Activated T-helper 17 cell treated with anti-CD3 and anti-CD28 coated beads, Interleukin-2, amount 50 U/mL, for 72 hours (primary cell): ENCODE measurements at places on chromosomes 13 and 19. TPM values are rescaled to one million over a fixed set of nuclear protein-coding genes. Genes with fewer than 3 reads are reported as not detected.

MUC16 gene
- total RNA-seq, result 0.21 TPM

- no peak for ATAC-seq
Observed at GRCh38 chr13:26509491-26509890, 48.0 kb upstream of the WASF3 start.

OR4F17 gene
- total RNA-seq, result not detected

SYNE4 gene
- 3.9 TPM for total RNA-seq

- ATAC-seq, result no peak
Observed at GRCh38 chr19:36245210-36246005, 30.5 kb downstream of the ZNF146 start.

GRCh38 chr19:4477034-4477801, 5.1 kb downstream of the HDGFL2 start:
- no peak for ATAC-seq

DNA sequence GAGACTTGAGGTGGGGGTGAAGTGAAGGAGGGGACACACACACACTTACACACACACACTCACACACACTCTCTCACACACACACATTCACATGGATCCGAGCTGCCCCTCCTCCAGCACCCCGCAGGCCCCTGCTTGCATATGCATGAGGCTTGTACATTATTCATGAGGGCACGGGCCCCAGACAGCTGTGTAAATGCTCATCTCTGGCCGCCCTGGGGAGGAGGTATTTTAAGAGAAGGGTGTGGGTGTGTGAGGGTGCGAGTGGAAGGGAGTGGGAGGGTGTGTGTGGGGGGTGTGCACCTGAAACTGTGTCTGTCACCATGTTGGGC, 2.4 kb downstream of the NCAN start:
- no peak for ATAC-seq

- ATAC-seq, result no peak
Observed at GRCh38 chr13:85529218-85529594, 270.0 kb downstream of the SLITRK6 start.

DNA sequence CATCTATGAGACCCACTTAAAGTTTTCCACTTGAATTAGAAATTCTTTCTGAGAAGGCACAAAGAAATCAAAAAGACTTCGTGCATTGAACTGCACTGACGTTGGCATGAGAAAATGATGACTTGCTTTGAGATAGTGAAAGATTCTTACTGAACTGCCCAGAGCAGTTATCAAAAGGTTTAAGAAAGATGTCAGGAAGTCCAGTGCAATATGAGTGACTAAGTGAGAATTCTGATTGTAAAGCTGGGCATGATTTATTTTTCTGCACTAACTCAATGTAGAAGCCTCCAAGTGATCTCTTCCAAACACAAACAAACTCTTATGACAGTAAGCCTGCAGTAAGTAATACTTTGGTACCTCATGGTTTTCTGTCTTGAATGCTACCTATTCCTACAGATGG, 52.1 kb downstream of the SERTM1 start:
- no peak for ATAC-seq

GRCh38 chr13:103192511-103193135, 126.4 kb upstream of the SLC10A2 start:
- no peak for ATAC-seq

DNA sequence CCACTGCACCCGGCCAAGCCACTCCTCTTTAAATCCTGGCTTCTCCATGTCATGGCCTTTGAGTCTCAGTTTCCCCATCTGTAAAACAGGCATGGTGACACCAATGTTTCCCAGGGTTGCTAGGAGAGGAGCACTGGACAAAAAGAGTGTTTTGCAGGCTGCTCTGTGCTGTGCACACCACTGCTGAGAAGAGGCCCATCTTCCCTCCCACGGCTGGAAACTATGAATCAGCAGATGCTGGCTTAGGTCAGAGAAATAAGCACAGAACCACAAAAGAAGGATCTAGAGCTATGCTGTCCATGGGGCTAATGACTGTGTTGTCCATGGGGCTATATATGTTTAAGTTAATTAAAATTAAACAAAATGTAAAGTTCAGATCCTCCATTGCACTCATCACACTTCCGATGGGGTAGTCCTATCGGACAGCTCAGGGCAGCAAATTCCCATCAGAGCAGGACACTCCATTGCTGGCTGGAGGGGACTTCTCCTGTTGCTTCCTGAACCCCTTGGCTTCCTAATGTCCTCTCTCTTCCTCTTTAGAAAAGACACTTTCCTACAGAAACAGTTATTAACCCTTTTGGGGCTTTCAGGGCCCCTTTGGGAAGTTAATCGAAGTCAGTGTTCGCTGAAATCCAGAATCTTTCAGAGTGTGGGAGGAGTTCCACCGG, 37.1 kb downstream of the TSHZ3 start:
- peak; percentile 77 for ATAC-seq

- ATAC-seq, result no peak
Observed at GRCh38 chr13:104608331-104608730, 1542.1 kb upstream of the SLC10A2 start.

- no peak for ATAC-seq
Observed at GRCh38 chr19:29264897-29265296, 51.9 kb upstream of the UQCRFS1 start.

GRCh38 chr19:28185646-28186045, 1027.3 kb downstream of the UQCRFS1 start:
- no peak for ATAC-seq

EDNRB gene
- not detected for total RNA-seq

- no peak for ATAC-seq
Observed at GRCh38 chr13:34167347-34167746, 349.4 kb downstream of the RFC3 start.

SHISA7 gene
- total RNA-seq, result 0.11 TPM

DNA sequence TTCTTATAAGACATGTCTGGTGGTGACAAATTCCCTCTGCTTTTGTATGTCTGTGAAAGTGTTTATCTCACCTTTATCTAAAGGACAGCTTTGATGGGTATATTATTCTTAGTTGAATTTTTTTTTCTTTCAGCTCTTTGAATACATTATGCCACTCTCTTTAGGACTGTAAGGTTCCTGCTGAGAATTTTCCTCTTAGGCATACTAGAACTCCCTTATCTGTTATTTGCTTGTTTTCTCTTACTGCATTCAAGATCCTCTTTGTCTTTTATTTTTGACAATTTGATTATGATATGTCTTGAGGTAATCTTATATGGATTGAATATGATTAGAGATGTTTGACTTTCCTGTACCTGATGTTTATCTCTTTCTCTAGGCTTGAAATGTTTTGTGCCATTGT, 1328.4 kb downstream of the PCDH9 start:
- no peak for ATAC-seq

DNA sequence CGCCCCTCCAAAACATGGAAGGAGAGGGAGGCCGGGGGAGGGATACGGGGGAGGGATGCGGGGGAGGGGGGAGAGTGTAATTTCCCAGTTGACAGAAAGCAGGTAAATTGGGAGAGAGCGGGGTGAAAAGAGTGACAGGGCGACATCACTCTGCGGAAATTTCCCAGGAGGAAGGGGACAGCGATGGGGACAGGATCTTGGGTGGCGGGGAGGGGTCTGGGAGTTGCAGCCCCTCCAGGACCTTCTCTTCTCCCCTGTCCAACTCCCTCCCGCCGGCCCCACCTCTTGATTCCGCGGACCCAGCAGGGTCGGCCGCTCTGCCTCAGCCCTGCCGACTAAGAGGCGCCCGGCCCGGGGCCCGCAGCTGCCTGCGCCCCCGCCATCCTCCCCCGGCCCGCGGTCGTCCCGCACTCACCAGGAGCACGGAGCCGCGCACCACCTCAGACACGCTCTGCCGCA, 108.0 kb upstream of the DOCK9 start:
- no peak for ATAC-seq

DNA sequence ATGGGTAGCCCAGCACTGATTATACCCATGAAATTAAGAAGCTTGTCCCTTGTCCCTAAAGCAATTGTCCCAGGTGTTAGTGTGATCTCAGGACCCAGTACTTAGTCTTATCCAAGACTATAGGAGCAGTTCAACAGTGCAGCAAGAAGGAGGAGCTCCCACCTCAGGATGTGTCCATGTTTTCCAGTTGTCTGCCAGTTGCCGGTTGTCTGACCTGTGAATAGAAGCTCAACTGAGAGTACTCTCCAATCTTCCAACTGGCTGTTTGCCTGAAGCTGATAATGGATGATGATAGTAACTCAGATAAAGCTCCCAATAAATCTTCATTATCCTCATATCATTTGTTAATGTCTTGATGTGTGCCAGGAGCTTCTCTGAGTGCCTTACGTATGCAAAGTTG, 107.2 kb upstream of the HTR2A start:
- ATAC-seq, result no peak

PROZ gene
- 0.39 TPM for total RNA-seq

DNA sequence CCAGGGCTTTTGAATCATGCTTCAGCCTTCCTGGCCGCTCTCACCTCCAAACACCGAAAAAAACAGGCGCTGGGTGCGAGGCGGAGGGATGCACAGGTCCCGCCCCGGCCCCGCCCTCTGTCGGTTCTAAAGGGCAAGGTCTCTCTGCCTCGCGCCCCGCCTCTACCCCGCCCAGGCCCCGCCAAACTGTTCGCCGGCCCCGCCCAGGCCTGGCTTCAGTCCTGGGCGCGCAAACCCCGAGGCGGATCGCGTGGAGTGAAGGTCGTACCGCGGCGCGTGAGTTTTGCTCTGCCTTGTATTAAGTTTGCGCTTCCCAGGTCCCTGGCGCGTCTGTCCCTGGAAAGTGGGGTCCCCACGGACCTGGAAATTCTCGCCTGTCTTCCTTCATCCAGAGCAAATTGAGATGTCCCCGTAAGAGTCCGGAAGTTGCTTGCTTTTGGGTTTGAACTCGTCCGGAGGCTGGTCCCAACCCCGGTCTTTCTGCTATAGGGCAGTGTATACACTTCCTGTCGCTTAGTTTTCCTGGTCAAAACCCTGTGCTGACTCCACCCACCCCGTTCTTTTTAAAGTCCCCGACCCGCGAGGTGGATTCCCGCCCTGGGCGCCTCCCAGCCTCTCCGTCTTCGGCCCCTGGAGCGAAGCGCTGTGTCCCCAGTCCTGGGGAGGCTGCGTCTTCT, 8.4 kb downstream of the ZNF808 start:
- ATAC-seq, result peak; percentile 97

DNA sequence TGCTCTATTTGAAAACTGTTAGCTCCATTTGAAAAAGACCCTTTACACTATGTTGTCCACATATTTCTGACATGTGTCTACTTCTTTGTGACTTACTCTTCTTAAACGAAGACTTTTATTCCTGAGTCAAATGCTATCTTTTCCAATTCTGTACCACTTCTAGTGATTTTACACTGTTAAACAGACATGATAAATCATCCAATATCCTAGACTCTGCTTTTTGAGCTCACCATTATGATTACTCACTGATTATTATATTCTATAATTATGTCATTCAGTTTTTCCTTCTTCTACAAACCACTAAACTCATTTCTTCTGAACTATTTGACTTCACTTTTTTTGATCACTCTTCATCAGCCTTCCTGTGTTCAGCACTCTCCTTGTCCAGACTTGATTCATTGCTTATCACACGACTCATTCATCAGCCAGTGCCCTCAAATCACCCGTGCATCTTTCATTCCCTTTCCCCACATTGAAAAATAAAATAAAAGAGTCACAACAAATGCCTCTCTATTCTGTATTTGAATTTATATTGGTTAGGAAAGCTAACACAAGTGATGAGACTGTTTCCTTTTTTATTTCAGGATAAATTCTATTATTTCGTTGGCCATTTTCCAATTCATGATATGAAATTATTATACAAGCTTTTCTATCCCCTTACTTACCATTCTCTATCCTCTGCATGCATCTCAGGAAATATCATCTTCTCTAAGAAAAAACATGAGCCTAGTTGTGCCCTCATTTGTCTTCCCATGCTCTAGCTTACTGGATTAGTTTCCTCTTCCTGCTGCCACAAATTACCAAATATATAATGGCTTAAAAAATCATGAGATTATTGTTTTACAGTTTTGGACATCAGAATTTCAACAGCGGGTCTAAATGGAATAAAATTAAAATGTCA, 1482.1 kb upstream of the MIR17HG start:
- ATAC-seq, result no peak

- ATAC-seq, result no peak
Observed at GRCh38 chr13:102913914-102914313, 68.1 kb downstream of the ERCC5 start.

- no peak for ATAC-seq
Observed at GRCh38 chr19:18438331-18439024, 545 bp upstream of the ISYNA1 start.

- ATAC-seq, result no peak
Observed at GRCh38 chr13:34035676-34036325, 217.9 kb downstream of the RFC3 start.

GRCh38 chr19:33813391-33814101, 16.9 kb downstream of the KCTD15 start:
- no peak for ATAC-seq

GRCh38 chr13:103556681-103557080, 490.5 kb upstream of the SLC10A2 start:
- no peak for ATAC-seq

CEACAM16 gene
- not detected for total RNA-seq

DNA sequence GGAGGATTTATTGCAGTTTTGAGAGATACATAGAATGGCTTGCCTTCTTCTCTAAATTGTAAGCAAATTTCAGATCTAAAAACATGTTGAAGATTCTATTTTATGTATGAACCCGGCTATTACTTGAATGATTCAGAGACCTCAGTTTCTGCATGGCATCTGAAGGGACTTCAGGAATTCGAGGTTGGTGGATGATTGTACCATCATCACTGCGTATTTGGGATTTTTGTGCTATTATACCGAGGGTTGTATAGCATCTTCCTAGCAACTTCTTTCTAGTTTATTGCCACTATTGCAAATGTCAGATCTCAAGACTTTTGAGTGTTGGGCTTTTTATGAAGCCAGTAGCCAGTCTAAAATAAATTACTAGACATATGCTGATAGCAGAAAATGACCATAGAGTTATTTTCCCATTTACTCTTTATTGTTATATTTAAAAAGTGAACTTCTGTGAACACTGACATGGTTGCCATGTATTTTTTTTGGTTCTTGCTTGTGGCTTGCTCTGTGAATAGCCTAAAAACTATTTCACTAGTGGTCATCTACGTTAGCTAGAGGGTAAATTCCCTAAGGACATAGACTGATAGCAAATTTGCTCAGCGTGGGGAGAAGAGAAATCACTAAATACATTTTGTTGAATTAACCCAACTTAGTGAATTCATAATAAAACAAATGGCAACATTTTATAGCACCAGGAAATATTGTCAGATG, 70.6 kb upstream of the KLF12 start:
- no peak for ATAC-seq

GRCh38 chr13:36862002-36862685, 43.1 kb downstream of the RFXAP start:
- no peak for ATAC-seq

- ATAC-seq, result no peak
Observed at GRCh38 chr19:45323671-45324081, 1.0 kb upstream of the CKM start.

C19orf85 gene
- total RNA-seq, result not detected

GRCh38 chr19:51794885-51795490, at the start of gene FPR3:
Gene FPR3, plus strand, starts transcription at chr19:51795157. Its CDS starts 28,592 bp downstream, at chr19:51823749.
- no peak for ATAC-seq

CEACAM5 gene
- total RNA-seq, result not detected

CRX gene
- 0.16 TPM for total RNA-seq

- ATAC-seq, result no peak
Observed at GRCh38 chr19:31718032-31718431, 368.8 kb upstream of the TSHZ3 start.

FUT1 gene
- total RNA-seq, result 0.40 TPM
